ENCODE measurements at places on chromosomes 12 and 14. TPM values are rescaled to one million over a fixed set of nuclear protein-coding genes. Genes with fewer than 3 reads are reported as not detected.

KCNA1 gene
- total RNA-seq, result 0.13 TPM

SPIC gene
- total RNA-seq, result not detected

TAS2R30 gene
- 1.5 TPM for total RNA-seq

- DNase-seq, result peak; percentile 73
Measured at GRCh38 chr12:8860165-8860961, 37.9 kb downstream of the A2ML1 start.

DNA sequence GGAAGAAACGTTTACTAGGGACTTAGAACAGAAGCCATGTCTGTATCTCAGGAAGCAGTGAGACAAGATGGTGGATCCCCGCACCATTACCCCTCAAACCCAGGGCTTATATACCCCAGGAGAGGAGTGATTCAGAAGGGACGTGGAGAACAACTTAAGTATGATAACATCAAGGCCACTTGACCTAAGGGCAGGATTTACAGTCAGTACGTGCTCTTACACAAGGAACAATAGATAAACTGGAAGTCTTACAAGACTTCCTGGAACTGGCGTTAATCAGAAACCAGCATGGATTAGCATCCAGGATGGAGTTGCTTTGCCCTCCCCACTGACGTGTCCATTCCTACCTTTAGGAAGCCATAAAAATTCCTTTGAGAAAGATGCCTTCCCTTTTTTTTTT is 8.6 kb upstream of the ETFBKMT start:
- no peak for DNase-seq

DNA sequence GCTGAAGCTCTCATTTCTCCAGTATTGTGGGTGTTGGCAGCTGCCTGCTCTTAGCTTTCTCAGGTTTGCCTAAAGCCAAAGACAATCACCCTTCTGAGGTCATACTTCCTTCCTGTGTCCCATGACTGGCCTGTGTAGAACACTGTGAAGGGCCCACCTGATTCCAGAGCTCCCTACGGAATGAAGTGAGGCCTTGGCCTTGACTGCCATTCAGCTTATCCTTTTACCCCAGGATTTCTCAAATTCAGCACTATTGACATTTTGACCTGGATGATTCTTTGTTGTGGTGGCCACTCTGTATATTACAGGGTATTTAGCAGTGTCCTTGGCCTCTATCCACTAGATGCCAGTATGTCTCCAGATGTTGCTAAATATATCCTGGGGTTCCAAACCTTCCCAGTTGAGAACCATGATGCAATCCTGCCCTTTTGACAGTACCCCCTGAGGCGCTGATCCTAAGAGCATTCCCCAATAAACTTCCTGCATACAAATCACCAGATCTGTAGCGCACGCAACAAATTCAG is 112.3 kb upstream of the KRR1 start:
- DNase-seq, result peak; percentile 76

DNA sequence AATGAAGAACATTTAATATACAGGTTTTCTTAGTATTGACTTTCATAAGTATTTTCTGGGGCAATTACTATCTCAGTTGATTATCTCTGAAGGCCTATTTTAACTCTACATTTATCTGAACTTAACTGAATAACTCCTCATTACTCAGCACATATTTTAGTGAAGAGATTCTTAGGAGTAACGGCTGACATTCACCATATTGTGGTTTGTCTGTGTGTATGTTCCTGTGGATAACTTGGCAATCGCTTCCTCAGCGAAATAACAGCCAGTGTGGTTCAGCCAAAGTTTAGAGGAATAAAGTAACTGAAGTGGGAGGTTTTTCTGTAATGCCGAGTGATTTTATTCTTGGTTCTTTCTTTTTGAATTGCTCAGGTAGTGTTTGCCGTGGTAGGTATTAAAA is 168.0 kb downstream of the RAD51B start:
- DNase-seq, result peak; percentile 85

DNA sequence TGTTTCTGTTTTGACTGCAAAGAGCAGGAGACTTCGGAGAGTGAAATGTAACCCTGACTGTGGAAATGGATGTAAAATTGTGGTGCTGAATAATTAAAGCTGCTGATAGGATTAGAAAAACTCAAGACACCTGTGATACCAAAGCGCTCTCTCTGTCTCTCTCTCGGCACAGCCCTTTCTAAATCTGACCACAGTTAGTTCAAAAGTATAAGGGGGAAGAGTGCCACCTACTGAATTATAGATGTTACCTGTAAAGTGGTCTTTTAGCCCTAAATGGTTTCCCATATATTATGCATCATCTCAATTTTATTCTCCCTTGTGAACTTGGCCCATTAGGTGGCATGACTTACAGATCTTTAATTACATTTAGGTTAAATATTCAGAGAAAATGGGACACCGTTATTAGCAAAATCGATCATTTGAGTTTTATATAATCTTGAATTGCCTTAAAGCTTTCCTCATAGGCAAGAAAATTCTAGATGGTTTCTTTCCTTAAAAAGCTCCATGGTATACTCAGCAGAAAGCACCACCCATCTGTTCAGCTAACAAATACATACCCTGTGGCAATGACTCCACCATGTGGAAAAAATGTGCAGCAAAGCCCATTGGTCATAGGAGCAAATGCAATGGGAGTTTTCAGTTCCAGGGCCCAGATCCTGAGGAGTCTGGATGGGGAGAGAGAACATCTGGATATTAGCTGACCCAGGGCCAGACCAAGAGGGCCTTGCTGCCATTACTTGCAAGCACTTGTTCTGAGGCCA is 18.1 kb downstream of the RFC5 start:
- peak; percentile 36 for DNase-seq

GRCh38 chr14:28690029-28690692 is 76.4 kb upstream of the FOXG1 start:
- DNase-seq, result no peak

C1R gene
- 282 TPM for total RNA-seq

HOXC9 gene
- 9.6 TPM for total RNA-seq

KRT6C gene
- not detected for total RNA-seq

DNA sequence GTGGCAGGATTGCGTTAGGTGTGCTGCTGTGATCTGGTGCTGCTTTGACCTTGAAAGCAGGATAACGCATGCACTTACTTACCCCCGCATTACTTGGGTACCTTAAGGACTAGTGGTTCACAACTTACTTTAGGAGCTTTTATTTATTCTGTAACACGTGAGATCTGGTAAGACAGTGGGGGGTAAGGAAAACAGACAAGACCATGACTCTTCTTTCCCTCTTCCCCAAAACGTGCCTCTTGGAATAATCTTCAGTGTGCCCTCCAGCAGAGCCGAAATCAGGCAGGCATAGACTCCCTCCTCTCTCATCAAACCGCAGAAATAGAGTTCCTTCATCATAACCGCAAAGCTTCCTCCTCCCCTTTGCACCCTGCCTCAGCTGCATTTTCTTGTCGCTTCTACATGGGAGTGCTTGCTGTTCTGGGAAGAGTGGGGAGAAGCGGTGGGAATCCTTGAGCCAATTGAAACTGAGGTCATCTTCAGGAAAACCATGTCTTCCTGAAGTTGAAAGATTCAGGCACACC is 43.4 kb downstream of the RAD52 start:
- DNase-seq, result no peak

GPR135 gene
- total RNA-seq, result 4.6 TPM

- no peak for DNase-seq
Measured at GRCh38 chr14:104316121-104316722, 177.8 kb downstream of the KIF26A start.

CDKL1 gene
- total RNA-seq, result 2.6 TPM

CFAP251 gene
- 0.99 TPM for total RNA-seq

ERH gene
- 71.8 TPM for total RNA-seq

ANG gene
- total RNA-seq, result 1.4 TPM

GRCh38 chr12:11879306-11879705 is 191.4 kb upstream of the BCL2L14 start:
- DNase-seq, result peak; percentile 30

GRCh38 chr14:21038441-21039422 is 3.4 kb upstream of the RNASE7 start:
- DNase-seq, result peak; percentile 98

GRCh38 chr14:98868866-98869265 is 403.1 kb downstream of the BCL11B start:
- DNase-seq, result no peak

ACRBP gene
- total RNA-seq, result 0.16 TPM

GRCh38 chr12:120416490-120417216 is 21.3 kb upstream of the COX6A1 start:
- DNase-seq, result no peak

KLRG1 gene
- total RNA-seq, result 1.0 TPM

NR1H4 gene
- total RNA-seq, result not detected

- DNase-seq, result no peak
Measured at GRCh38 chr12:24760162-24760561, 188.7 kb downstream of the BCAT1 start.

GRCh38 chr12:94225947-94226630 is 77.7 kb downstream of the PLXNC1 start:
- DNase-seq, result no peak

DNA sequence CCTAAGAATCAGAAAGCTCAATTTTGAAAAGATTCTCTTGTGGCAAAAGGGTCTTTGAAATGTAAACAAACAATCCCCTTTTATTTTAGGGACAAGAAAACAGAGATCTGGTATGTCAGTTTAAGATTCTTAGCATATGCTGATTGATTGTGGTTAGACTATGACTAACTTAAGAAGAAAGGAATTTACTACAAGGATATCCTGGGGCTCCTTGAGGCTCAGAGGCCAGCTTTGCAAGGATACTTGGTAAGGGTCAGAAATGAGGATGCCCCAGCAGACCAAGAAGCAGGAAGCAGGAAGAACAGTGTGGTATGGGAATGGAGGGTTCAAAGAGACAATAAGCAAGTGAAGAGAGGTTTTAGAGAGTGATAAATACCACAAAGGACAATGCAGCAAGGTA is 474.6 kb downstream of the ETNK1 start:
- DNase-seq, result no peak

GRCh38 chr12:9587987-9588600 is 19.6 kb downstream of the KLRB1 start:
- DNase-seq, result no peak

DNA sequence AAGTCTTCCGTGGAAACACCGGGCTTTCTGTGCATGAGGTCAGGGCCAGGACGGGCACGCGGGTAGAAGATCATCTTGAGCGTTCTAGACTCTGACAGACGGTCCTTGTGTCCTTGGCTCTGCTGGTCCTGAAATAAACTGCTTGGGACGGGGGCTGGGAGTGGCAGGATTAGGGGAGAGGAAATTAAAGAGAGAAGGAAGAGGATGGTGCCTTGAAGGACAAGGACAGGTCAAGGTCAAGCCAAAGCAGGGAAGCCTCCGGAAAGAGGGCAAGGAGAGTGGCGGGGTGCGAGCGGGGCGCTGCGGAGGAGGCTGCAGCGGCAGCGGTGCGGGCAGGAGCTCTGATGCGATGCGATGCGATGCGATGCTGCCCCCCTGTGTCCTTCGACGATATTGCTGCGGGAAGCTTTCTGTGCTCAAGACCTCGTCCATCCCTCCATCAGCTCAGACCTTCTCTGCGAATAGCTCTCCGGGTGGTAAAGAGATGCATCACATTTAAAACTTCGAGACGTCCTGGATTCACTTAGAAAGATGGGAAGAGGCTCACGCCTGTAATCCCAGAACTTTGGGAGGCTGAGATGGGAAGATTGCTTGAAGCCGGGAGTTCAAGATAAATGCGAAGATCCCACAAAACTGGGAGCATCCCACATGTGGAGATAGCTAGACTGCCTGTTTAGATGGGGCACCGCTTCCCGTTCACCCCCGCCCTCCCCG is 110.1 kb upstream of the TMEM132D start:
- DNase-seq, result peak; percentile 5

GRCh38 chr14:53929871-53930715 is 26.5 kb downstream of the BMP4 start:
- no peak for DNase-seq
